ENCODE measurements at places on chromosomes 2 and 18.
A peak's percentile ranks its signal among the peaks of the same experiment; 100 is the strongest.

DNA sequence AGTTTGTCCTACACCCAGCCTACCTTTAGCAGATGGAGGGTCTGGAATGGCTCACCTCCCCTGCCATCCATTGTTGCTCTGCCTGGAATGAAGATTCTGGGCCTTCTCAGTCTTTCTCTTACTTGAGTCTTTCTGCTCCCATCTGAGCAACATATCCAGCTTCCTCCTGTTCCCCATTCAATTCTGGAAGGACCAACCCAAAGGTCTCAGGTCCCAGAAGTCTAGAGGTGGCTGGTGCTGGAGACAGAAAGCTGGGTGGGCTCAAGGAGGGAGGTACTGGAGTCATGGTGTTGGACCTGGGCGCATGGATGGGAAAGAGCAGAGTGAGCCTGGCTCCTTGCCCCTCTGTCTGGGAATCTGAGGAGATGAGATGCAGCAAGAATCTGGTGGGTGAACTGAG is 93.5 kb upstream of the SIX3 start:
- DNase-seq, result no peak

DNA sequence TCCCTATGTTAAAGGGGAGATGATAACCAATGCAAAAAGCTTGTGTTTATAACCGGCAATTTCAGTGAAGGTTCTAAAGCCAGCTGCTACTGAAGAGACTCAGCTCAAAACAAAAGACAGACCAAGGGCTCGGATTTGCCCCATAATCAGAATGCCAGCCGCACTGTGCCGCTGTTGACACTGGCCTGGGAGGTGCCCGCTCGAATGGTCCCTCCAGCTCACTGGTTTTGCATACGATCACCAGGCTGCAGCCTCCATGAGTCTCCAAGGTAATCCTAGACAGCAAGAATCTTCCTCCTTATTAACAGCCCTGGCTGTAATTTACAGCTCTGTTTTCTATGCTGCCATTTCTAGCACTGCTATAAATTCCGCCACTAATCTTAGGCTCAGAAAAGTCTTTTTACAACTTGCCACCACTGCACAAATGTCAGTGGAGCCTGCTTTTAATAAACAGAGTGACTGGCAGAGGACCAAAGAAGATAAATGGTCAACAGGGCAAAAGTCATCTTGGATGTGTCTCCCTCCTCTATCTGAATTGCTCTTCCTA is 155.7 kb upstream of the SH3BP4 start:
- DNase-seq, result peak; percentile 83

DNA sequence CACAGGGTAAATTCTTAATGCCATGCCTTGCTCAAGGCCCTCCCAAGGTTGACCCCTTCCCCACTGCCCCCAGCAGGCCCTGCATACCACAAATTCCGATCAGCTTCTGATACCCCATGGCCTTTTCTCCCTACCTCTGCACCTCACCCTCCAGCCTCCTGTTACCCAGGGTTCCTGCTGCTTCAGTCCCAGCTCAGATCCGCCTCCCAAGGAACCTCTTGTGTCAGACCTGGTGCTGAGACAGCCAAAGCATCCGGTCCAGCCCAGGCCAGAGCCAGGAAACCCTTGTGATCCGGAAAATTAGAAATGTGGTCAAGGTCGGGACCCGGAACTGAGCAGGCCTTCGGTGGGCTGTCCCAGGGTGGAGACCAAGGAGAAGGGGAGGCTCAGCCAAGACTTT is 231.3 kb downstream of the BCL2 start:
- DNase-seq, result no peak

DNA sequence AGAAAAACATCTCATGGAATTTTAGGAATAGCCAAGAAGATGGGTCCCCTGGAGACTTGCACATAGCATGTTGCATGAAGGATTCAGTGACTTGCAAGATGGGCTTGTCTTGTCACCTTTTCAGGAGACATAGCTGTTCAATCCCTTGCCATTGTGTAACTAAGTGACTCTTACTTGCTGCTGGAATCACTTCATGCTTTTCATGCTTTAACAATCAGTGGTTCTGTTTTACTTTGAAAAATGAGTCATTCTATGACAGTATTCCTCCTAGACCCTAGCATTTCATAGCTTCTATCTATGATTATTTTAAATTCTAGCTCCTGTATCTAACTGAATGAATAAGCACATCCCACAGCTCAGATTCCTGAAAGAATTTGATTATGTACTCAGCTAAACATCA is 2.8 kb downstream of the KYNU start:
- DNase-seq, result no peak

- no peak for DNase-seq
Measured at GRCh38 chr18:4007846-4008245, 447.3 kb downstream of the DLGAP1 start.

All from NCI-H526 treated with DMSO at 0.1 percent for 48 hours (cell line).